Osteoblast (primary cell): ENCODE measurements at places on chromosomes 6 and 20. TPM values are rescaled to one million over a fixed set of nuclear protein-coding genes. Genes with fewer than 3 reads are reported as not detected.
A peak's percentile ranks its signal among the peaks of the same experiment; 100 is the strongest.

DNA sequence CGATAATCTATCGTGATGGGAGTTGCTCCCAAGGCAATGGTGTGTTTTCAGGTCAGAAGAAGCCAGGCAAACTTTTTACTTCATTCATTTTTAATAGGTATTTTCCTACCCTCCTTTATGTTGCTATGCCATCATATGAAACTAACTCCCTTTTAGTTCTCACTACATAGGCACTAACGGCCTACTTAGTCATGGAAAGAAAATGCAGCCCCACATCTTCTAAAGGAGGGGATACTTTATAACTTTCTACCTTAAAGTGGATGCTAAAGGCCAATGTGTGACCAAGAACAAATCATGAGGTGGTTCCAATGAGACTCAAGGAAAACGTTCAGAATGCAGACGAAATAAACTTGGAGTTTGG lies 193.8 kb downstream of the FOXA2 start:
- no peak for DNase-seq

- DNase-seq: peak; percentile 80
Measured at GRCh38 chr20:25372584-25373336, 17.9 kb downstream of the ABHD12 start.

GRCh38 chr20:56631318-56631989 lies 2.3 kb downstream of the TFAP2C start:
- peak; percentile 83 for DNase-seq

DNA sequence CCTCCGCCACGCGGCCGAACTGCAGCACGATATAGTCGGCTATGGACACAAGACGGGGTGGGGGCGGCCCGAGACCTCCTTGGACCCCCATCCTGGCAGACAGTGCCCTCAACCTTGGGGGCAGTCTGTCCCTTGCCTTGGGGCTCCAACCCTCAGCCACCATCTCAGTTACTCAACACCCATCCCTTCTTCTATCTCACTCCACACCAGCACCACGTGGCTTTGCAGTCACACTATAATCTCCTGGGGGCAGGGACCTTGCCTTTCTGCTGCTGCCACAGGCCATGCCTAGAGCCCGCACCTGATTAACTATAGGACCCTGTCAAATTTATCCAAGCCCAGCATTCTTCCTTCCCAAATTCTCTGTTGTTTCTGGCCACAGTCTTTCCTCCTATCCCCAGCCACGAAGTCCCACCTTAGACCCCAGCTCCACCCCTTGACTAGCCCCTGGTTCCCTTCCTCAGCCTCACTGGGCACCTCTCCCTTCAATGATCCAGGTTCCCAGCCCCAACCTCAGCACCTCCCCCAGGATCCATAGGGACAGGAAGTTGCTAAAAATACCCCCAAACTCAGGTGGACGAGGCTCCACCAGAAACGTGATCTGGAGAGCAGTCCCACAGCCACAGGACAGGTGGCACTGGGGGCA lies 1.7 kb upstream of the TEAD3 start:
- peak; percentile 82 for DNase-seq

DNA sequence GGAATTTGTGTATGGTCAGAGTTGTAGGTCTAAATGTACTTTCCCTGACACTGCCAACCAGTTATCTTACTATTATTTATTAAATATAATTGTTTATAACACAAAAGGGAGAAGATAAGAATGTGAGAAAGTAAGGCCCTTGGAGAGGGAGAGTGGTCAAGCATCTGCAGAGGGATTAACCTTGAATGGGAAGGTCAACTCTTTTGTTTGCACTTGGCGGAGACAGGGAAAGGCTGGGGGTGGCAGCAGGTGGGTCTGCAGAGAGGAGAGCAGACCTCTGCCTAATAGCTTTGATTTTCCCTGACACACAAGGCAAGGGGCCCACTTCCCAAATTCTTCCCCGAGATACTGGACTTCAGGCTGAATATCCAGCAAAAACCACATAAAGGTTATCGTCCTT lies 4.2 kb downstream of the LRP11 start:
- DNase-seq: no peak

- DNase-seq: peak; percentile 53
Measured at GRCh38 chr6:42147138-42147562, 4.7 kb upstream of the C6orf132 start.

DNA sequence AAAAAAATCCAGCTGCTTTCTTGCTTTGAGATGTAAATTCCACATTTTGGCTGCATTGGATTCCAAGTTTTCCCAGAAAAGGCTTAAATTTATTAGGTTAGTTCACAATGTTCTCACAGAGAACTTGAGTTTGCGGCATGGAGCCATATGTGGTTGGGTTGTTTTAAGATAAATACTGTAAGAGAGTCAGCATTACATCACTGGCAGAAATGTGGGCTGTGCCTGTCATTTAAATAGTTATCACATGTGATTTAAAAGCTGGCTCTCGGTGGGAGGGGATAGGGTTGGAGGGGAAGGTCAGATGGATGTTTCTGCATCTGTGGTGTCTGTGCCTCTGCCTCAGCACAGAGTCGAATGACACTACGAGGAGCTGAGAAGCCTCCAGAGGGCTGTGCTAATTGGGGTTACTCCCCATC lies 73.8 kb upstream of the SCP2D1 start:
- no peak for DNase-seq

- DNase-seq: no peak
Measured at GRCh38 chr6:158039571-158040050, 57.9 kb downstream of the SYNJ2 start.

DNA sequence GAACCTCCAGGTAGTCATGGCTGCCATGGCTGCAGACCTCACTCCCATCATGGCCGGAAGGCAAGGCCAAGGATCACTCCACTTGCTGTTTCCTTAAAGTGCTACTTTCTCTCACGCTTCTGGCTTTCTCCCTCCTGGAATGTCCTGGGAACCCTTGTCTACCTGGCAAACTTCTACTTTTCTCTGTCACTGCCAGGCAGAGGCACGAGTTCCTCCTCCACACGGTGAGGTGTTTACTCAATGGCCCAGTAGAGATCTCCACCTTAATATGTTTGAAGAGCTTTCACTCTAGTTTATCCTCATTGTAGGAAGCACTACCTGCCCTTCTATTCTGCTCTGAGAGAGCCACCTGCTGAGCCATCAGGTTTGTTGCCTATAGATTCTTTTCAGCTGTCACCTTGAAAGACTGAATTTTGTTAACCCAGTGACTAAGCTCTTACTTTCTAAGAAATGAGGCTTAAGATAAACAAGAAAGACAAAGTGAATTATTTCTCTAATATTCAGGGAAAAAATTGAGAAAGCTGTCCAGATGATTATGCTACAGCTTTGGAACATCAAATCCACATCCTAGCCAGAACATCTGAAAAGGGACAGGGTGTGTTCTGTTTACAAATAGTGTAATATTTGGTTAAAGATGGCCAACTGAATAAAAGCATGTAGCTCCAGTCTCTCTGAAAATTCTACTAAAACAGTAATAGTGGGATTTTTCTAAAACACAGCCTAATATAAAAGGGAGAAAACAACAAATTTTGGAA lies 54.9 kb downstream of the PLAGL1 start:
- no peak for DNase-seq

DNA sequence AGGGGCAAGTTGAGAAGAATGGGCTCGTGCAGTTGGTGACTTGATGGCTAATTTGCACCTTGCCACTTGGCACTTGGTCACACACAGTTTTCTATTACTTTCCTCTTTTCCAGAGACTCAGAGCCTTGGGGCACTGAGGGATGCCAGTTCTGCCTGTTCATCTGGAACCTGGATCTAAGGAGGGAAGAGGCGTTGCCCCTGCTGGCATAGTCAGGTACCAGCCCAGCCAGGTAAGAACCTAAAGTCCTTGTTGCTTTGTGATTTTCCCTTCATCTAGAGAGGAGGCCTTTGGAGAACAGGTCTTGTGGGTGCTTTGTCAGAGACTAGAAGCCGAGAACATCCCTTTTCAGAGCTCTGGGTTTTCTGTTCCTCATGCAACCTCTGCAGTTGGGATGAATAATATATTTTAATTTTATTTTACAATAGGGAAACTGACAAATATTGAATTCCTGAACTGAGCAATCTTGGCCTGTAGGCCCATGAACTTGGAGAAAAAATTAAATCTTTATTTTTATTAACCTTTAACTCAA lies 11.4 kb downstream of the SYTL3 start:
- no peak for DNase-seq

Gene ZNF512B
- 12.1 and 14.5 TPM in 2 replicates for total RNA-seq
